NCI-H1436 (cell line): ENCODE measurements at places on chromosomes 5 and 9.

- DNase-seq = no peak
Observed at GRCh38 chr5:98635656-98636055, 137.8 kb upstream of the RGMB start.

- no peak for DNase-seq
Observed at GRCh38 chr9:16521868-16522411, 348.5 kb downstream of the BNC2 start.

DNA sequence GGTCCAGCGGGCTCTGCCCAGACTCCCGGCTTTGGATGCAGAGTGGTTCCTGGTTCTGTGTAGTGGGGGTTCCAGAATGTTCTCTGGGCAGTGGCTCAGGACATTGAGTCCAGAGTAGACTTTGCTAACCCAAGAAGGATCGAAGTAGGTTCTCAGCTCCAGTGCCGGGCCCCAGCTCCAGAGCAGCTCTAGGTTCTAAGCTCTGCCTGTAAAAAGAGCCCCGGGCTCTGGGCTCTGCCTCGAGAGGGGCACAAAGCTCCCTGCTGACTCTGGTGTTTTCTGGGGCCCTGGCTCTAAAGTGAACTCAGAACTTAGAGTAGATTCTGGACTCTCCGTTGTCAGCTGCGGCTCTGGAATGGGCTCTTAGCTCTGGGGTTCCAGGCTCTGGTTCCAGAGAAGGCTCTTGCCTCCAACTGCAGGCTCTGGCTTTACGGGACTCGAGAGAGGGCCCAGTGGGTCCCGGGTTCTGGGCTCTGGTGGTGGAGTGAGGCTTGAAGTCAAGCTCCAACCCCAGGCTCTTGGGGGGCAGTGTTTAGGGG lies 414 bp downstream of the WDR38 start:
- no peak for DNase-seq

DNA sequence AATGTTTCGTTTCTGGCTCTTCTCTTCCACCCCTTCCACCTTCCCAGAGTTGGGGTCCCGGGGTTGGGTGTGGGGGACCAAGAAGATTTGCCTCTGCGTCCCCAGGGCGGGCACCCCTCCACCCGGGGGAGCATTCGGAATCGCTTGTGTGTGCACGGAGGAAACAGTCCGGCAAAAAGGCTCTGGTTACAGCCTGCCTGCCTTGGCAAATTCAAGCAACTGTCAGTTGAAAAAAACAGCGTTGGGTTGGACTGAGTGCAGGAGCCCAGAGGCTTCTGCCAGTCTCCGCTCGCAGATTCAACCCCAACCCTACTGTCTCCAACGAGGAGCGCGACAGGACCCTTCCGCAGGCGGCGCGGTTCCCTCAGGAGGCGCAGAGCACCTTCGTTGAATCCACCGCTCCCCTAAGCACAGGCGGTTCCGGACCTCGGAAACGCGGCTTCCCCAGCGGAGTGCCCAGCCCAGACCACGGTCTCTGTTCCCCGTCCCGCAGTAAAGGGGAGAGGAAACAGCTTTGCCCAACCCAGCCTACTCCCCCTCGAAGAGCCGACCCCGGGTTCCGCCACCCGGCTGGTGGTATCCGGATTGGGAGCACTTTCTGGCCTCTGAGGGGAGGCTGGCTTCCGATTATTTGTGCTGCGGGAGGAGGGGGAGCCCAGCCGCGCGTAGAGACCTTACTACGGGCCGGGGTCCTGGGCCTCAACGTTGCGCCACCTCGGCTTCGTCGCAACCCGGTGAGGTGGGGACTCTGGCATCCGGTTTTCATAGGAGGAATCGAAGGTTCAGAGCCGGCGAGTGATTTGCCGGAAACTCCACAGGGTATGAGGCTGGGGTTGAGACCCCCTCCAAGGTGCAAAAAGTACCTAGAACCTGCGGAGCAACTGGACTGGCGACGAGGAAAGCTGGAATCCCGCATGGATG lies 9.6 kb downstream of the LHX6 start:
- DNase-seq = no peak

GRCh38 chr9:129597355-129598088 lies 23.4 kb downstream of the C9orf50 start:
- no peak for DNase-seq

- no peak for DNase-seq
Observed at GRCh38 chr5:148776780-148777179, 49.6 kb upstream of the ADRB2 start.

DNA sequence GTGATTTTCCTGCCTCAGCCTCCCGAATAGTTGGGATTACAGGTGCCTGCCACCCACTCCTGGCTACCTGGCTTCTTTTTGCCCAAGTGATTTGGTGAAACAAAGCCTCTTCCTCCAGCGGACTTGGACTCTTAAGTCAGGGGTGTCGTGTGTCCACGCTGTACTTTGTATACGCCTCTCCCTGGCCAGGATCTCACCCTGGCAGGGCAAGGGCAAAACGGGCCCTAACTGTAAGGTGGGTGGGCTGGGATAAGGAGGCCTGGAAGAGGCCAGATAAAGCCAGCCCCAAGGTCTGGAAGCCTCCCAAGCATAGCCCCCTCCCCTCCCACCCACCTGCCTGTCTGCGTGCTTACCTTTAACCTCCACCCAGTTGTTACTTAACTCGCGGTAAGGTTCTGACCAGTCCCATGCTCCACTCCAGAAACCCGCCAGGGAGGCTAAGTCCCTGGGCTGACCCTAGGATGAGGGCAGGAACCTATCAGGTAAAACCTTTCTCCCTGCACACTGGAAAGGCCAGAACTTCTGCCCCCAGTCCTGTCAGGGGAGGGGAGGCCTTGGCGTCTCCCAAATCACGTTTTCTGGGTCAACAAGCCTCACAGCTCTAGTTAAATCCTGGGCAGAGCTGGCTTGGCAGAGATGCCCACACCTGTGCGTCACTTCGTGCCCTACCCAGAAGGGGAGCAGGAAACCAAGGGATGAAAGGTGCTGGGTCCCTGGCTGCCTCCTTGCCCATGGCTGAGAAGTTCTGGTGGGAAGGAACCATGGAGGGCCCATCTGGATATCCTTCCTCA lies 8.4 kb downstream of the CDK9 start:
- DNase-seq = no peak

DNA sequence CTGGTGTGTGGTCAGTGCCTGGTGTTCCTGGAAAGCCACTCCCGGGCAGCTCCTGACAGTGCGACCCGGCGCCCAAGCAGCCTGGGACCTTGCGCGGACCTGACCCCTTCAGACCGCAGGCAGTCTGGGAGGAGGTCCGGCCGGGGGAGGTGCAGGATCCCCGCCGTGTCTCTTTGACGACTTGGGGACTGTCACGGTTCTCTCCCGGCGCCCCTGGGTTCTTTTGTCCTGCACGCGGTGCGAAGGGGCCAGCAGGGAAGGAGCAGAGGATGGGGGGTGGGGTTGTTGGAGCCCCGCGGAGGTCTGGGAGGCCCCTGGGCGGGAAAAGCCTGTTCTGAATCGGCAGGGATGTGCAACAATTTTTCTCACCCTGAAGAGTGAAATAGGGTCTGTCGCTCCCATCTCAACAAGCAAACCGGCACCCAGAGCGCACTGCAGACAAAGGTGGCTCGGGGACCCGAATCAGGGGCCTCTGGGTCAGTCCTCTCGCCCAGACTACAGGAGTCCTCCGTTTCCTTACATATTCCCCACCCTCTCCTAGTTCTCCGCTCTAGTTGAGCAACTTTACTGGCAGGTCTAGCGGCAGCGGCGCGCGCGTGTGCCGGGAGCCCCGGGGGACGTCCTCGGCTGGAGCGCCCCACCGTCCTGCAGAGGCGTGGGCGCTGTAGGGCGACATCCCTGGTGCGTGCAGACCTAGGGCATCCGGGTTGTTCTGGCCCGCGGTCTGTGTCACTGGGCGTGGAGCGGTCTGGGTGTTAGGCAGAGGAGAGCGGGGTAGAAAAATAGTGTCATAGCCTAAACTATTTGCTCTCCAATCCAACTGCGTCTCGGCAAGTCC lies 1.2 kb downstream of the VCAN start:
- DNase-seq = no peak

DNA sequence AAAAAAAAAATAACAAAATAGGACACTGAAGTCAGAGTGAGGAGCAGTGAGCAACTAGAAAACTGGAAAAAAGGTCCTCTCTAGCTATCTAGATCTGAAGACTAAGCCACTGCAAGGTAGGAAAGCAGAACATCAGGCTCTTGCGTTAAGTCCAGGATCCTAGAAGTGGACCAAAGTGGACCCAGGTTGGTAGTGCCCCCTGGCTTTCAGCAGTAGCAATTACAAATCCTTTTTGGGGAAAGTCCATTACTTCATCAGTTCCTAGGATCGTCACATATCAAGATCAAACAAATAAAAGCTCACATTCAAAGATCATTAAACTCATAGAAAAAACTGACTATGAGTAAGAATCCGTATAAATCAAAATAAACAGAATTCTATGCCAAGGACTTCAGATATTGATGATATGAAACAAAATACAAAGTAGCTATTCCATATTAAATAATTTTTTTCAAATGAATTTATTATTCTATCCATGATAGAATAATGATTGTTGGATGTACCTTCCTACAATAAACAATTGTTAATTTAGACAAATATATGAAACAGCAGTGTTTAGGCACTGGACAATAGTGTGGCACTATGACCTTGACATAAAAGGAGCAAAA lies 6.5 kb upstream of the RICTOR start:
- DNase-seq = no peak

- DNase-seq = no peak
Observed at GRCh38 chr5:42492974-42493373, 69.7 kb downstream of the GHR start.

DNA sequence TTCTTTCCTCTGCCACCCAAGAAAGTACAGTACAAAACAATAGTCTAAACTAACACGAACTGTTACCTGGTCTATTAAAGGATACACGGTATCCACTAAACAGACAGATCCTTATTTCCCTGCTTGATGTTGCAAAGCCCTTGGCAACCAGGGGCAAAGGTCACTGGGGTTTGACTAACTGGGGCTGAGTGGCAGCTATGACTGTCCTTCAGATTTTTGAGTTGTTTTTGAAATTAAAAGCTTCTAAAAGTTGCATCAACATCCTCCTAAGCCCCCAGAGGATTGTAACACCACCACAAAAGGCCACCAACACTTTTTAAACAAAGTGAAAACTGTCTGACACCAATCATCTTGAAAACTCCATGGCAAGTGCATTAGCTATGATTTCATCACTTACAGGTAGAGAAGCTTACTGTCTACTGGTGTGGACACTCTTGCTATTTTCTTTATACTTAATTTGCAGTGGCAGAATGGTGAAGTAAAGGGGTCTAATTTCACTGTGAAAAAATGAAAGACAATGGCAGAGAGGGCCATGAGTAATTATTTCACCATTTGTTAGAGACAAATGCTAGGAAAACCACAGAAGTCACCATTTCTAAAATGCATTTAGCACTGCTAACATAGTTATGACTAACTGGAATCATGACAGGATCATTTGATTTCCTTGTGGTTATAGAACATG lies 292.4 kb downstream of the EFNA5 start:
- no peak for DNase-seq

- no peak for DNase-seq
Observed at GRCh38 chr5:175895686-175896102, 24.3 kb downstream of the CPLX2 start.

DNA sequence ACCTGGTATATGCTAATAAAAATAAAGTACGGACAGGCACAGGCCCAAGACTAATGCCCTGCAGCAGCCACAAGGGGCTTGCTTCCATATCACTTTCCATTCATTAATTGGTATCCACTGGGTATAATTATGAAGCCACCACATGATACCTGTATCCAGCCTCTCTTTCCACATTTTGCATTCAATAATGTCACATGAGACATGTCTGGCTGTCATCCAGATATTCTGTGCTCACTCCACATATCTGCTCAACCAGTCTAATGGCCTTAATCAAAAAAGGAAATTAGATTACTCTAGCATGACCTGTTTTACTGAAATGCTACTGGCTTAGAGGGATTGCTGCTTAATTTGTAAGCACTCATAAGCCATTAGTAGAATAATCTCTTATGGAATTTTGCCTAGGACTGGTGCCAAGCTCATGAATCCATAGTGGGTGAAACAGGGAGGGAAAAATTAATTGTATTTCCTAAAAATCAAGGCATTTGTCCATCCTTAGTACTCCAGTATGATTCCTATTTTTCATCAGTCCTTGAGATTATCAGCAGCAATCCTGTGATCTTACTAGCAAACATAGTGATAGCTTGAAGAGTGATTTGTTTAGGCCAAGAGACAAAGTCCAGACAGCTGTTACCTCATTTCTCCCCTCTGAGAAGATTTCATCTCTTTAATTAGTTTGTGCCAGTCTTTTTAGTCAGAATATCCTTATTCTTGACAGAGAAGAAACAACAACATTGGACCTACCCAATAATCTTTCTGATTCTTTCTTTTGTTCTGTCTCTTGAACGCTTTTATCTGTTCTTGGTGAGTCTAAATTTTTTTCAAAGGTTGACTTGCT lies 119.2 kb upstream of the ABCA1 start:
- peak; percentile 7 for DNase-seq

DNA sequence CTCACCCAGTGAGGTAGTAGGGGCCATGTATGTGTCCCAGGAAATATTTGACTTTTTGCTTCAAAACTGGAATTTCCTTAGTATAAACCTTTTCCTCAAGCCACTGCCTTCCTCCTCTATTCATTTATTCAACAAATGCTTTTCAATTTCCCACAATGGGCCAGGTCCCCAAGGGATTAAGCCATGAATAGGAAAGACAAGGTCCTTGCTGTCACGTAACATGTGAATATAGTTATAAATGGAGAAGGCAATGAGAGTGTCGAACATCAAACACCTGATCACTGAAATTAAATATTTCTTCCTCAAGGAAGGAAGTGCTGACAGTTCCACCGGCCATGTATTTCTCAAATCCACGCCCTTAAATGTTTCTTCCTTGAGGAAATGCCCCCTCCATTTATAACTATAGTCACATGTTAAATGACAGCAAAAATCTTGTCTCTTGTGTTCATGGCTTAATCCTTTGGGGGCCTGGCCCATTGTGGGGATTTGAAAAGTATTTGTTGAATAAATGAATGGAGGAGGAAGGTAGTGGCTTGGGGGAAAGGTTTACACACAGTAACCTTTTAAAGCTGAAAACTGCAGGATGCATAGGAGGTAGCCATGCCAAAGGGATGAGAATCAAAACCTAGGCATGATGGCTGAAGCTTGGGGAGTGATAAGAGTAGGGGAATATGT lies 145.5 kb downstream of the PTTG1 start:
- no peak for DNase-seq

- DNase-seq = no peak
Observed at GRCh38 chr9:18106006-18106560, 367.9 kb upstream of the ADAMTSL1 start.

DNA sequence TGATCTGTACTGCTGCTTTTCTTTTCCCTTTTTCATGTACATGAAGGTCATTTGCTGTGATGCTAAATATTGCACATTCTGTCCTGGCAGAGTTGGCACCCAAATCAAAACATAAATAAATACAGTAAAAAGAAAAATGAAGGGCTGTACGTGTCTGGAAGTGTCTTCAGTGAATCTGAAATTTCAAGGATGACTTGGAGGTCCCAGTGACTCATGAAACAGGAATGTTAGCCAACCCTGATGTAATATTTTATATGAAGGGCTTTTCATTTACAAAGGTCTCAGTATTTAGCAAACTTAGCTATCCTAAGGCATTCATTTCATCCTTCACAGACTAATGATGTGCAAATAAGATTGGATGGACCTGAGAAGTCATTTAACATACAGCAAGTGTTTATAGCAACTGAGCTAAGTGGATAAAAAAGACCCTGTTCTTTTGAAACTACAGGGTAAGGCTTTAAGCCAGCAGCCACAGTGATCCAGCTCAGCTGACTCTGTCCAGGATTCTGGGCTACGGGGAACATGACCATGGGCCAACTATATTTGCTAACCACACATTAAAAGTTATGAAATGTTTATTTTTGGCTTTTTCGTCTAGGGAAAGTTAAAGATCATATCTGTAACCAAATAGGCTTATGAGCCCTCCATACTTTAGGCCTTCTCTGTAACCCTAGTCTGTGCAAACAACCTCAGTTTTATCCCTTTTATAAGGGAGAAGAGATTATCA lies 104.0 kb upstream of the DMRTA1 start:
- no peak for DNase-seq
